Activated T-cell treated with anti-CD3 and anti-CD28 coated beads, Interleukin-2, amount 50 U/mL, for 48 hours (primary cell): ENCODE measurements at places on chromosomes 12 and 14.

DNA sequence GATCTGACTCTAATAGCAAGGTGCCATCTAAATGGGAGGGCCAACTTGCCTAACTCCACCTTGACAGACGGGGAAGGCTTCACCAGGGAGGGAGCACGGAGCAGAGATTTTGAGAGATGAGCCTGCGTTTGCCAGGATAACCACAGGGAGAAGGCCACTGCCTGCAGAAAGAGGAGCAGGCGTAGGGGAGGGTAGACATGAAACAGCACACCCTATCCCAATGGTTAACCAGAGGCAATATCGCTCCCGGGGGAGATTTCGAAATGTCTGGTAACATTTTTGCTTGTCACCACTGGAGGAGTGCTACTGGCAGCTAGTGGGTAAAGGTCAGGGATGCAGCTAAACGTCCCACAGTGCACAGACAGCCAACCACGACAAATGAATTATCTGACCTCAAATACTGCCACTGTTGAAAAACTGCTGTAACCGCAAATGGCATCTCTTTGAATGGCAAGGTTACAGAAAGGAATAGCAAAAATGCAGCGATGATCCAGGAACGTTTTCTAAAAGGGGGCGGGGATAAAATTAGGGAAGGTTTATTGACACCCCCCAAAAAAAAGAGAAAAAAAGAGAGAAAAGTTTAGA is 126.0 kb upstream of the ATF7IP start:
- DNase-seq: peak; percentile 60

GRCh38 chr12:28497889-28498411 is 307.7 kb downstream of the CCDC91 start:
- no peak for DNase-seq

DNA sequence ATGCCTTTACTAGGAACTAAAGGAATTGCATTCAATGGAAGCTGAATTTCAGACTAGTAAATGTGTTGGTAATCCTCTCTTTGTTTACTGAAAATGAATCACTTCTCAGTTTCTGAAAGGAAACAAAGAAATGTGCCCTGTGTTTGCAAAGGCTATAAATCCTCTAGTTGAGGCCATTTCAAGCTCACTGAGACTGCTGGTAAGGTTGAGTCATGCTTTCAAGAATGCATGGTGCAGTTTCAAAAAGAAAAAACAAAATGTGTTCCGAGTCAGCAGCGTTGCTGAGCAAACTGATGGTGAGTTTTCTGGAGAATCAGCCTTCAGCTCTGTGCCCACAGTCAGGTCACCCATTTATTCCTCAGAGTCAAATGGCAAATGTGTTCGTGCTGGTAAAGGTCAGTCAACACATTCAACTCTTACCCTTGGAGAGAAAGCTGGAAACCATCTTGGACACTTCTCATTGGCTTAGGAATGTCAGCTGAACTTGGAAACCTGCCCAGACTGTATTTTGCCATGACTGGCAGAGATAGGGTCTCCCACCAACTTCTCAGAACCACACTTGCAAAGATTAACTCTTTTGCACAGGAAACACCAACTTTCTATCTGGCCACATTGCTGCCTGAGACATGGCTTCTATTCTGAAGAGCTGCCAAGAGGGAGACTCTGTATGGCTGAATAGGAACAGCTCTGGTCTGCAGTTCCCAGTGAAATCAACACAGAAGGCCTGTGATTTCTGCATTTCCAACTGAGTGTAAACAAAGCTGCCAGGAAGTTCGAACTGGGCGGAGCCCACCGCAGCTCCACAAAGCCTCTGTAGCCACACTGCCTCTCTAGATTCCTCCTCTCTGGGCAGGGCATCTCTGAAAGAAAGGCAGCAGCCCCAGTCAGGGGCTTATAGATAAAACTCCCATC is 484.4 kb downstream of the ATP23 start:
- peak; percentile 42 for DNase-seq

- peak; percentile 35 for DNase-seq
These were observed 5.9 kb downstream of the PSMB5 start for GRCh38 chr14:23028799-23029198.

DNA sequence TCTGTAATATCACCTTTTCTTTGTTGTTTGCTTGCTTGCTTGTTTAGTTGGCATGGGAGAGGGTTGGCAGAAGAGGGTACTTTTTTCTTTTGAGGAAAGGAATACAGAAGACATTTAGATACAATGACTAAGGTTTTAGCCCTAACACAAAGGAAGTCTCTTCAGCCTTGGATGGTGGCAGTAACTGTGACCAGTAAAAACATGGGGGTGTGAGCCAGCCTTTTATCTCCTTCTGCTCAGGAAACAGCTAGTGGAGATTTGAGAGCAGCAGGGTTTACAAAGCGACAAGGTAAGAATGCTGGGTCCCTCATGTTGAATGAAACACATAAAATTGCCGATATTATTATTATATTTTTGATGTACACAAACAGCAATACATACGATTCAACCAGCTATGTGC is 40.4 kb downstream of the SLC8A3 start:
- no peak for DNase-seq
